Colonic mucosa (tissue), 4 donors: ENCODE measurements at places on chromosomes 11 and 22.

- no peaks in the 10 kb centered on the region for H3K27me3 ChIP-seq
- no peak overlapping the region for H3K27ac ChIP-seq
- peaks cover 53% of the 10 kb centered on the region for H3K36me3 ChIP-seq
- no peak for DNase-seq
Observed at GRCh38 chr22:41656556-41656955, 32.1 kb downstream of the SNU13 start.

GRCh38 chr11:124470561-124471227, 25.2 kb upstream of the OR8B8 start:
- no peaks in the 10 kb centered on the region for H3K27me3 ChIP-seq
- no peak for DNase-seq
- no peaks in the 10 kb centered on the region for H3K4me1 ChIP-seq
- no peaks in the 10 kb centered on the region for H3K36me3 ChIP-seq

GRCh38 chr22:37229805-37230672, 14.0 kb downstream of the RAC2 start:
- peak overlapping the region; percentile 69 for H3K27ac ChIP-seq
- no peaks in the 10 kb centered on the region for H3K27me3 ChIP-seq
- no peaks in the 10 kb centered on the region for H3K36me3 ChIP-seq
- no peaks in the 10 kb centered on the region for H3K4me1 ChIP-seq
- peak; percentile 58 for DNase-seq
- H3K4me3 ChIP-seq = no peak overlapping the region

GRCh38 chr11:123760894-123761293, 6.6 kb upstream of the OR6X1 start:
- DNase-seq = no peak
- H3K27ac ChIP-seq = no peak overlapping the region
- H3K4me1 ChIP-seq = no peaks in the 10 kb centered on the region
- H3K36me3 ChIP-seq = no peaks in the 10 kb centered on the region
- no peak overlapping the region for H3K4me3 ChIP-seq

- no peaks in the 10 kb centered on the region for H3K36me3 ChIP-seq
- H3K4me3 ChIP-seq = no peak overlapping the region
Observed at GRCh38 chr11:13028322-13028721, 19.2 kb downstream of the RASSF10 start.

DNA sequence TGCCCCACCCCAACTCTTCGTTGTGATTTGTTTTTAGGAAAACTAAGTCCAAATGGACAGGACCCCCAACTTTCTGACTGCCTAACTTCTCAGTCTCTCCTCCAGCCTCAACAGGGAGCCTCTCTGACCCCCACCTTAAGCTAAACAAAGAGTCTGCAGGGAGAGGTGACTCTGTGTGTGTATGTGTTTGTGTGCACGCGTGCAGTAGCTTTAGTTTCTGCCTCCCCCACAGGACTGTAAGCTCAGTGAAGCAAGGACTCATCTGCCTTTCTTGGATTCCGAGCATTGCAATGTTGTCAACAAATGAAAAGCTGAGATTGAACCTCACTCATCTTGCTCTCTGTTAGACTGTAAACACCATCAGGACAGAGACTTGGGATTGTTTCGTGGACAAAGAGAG, 7.9 kb downstream of the SNAP29 start:
- H3K4me1 ChIP-seq = peaks cover 17% of the 10 kb centered on the region
- no peaks in the 10 kb centered on the region for H3K27me3 ChIP-seq

- no peak overlapping the region for H3K27ac ChIP-seq
- no peaks in the 10 kb centered on the region for H3K27me3 ChIP-seq
- no peaks in the 10 kb centered on the region for H3K4me1 ChIP-seq
- H3K36me3 ChIP-seq = no peaks in the 10 kb centered on the region
- no peak for DNase-seq
Observed at GRCh38 chr11:88017666-88018065, 157.6 kb downstream of the RAB38 start.

GRCh38 chr11:69245491-69246345, 48.2 kb upstream of the MYEOV start:
- no peak overlapping the region for H3K27ac ChIP-seq
- no peaks in the 10 kb centered on the region for H3K4me1 ChIP-seq
- no peaks in the 10 kb centered on the region for H3K36me3 ChIP-seq
- DNase-seq = peak; percentile 13
- H3K4me3 ChIP-seq = no peak overlapping the region

GRCh38 chr22:44211256-44211945, 30.7 kb downstream of the PARVG start:
- no peak for DNase-seq
- no peak overlapping the region for H3K27ac ChIP-seq
- H3K36me3 ChIP-seq = no peaks in the 10 kb centered on the region
- H3K4me1 ChIP-seq = no peaks in the 10 kb centered on the region
- no peak overlapping the region for H3K4me3 ChIP-seq
- no peaks in the 10 kb centered on the region for H3K27me3 ChIP-seq

GRCh38 chr22:48054596-48054995, 1292.1 kb downstream of the TBC1D22A start:
- no peaks in the 10 kb centered on the region for H3K36me3 ChIP-seq
- DNase-seq = no peak
- H3K4me1 ChIP-seq = no peaks in the 10 kb centered on the region
- H3K4me3 ChIP-seq = no peak overlapping the region
- no peak overlapping the region for H3K27ac ChIP-seq

DNA sequence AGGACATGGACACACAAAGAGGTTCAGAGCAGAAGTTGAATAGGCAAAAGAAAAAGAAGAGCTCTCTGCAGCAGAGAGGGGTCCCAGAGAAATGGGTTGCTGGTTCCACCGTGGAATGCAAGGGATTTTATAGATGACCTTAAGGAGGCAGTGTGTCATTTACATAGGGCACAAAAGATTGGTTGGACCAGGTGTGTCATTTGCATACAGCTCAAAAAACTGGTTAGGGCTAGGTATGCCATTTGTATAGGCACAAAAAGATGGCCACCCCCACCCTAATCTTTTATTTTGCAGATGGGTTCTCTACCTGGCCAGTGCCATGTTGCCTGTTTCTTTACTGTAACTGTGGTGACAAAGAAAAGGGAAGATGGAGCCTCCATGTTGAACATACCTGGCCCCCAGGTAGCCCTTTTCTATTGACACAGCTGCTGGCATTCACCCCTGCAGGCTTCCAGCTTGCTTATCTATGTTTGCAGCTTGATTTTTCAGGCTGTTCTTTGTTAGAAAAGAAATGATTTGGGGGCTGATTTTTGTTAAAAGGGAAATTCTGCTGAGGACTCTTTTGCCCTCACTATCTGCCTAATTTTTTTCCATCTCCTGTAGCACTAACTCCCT, 3.1 kb upstream of the CAVIN3 start:
- H3K4me1 ChIP-seq = no peaks in the 10 kb centered on the region
- DNase-seq = no peak
- H3K27ac ChIP-seq = no peak overlapping the region
- H3K27me3 ChIP-seq = no peaks in the 10 kb centered on the region
- no peaks in the 10 kb centered on the region for H3K36me3 ChIP-seq

DNA sequence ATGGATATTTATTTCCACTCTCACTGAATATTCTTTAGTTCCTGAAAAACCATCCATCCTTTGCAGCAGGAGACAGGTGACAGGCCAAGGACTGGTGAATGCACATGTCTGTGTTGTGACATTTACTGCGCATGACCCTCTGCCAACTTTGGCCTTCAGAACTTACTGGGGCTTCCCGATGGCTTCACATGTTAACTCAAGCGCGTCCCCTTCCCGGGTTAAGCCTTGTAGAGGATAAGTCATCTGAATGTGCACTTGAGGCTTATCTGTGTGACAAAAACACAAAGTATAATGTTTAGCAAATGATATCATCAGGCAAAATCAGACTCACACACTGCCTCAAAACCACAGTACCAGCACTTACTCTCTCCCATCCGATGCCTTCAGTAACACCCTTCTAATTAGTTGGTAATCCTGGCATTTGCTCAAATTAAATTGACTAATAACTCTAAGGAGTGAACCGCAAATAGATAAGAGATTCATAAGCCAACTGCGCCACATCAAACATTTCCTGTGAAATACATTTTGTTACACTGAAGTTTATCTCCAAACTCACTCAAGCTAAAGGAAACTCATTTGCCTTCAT, 286.4 kb downstream of the CADM1 start:
- no peaks in the 10 kb centered on the region for H3K36me3 ChIP-seq
- no peak overlapping the region for H3K4me3 ChIP-seq
- no peak for DNase-seq
- no peaks in the 10 kb centered on the region for H3K4me1 ChIP-seq

- H3K4me1 ChIP-seq = no peaks in the 10 kb centered on the region
- DNase-seq = no peak
- H3K36me3 ChIP-seq = no peaks in the 10 kb centered on the region
- H3K27me3 ChIP-seq = no peaks in the 10 kb centered on the region
Observed at GRCh38 chr11:128593281-128593680, 5.9 kb upstream of the ETS1 start.

DNA sequence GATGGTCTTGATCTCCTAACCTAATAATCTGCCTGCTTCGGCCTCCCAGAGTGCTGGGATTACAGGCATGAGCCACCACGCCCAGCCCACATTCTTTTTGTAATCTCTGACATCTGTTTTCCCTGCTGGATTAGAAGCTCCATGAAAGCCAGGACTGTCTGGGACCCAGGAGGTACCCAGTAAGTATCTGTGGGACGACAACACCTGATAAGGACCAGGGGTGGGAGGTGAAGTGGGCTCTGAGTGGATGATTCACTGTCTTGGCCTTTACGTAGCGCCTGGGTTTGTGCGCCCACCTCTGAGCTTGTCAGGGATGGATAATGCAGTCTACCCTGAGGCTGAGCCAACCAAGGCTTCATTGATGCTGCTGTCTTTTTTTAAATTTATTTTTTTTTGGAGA, 118.8 kb downstream of the ABTB2 start:
- no peaks in the 10 kb centered on the region for H3K4me1 ChIP-seq
- H3K27me3 ChIP-seq = no peaks in the 10 kb centered on the region
- no peak for DNase-seq
- no peak overlapping the region for H3K27ac ChIP-seq
- no peak overlapping the region for H3K4me3 ChIP-seq

DNA sequence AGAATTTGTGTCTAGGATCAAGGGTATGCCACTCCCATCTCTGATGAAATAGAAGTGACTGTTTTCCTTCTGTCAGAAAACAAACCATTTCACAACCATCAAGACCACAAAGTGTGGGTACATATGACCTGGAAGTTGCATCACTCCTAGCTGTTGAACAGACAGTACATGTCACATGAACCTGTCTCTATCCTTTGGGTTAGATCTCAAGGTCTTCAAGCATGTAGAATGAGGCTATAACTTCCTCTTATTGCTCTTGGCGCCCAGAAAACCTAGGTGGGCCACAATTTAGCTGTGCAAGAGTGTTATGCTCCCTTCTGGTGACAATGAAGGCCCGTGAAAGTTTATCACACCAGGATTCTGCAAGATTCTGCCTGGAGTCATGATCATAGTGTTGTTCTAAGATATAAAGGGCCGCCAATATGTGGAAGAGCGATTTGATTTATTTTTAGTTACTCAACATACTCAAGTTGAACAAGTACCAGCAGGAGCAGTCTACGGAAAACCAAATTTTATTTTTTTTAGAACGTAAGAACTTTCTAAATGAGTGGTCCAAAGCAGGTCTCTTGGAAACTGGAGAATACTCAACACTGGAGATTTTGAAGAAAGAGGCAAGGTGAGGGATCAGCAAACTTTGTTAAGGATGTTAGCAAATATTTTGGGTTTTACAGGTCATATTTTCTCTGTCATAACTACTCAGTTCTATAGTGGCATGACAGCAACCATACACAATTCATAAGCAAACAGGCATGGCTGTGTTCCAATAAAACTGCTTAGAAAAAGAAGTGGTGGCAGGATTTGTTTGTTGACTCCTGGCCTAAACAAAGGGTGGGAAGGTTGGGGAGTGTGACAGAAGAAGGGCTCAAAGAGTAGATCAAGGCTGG, 101.8 kb downstream of the USP35 start:
- H3K4me3 ChIP-seq = no peak overlapping the region
- no peaks in the 10 kb centered on the region for H3K27me3 ChIP-seq
- no peak overlapping the region for H3K27ac ChIP-seq
- no peaks in the 10 kb centered on the region for H3K4me1 ChIP-seq
- no peak for DNase-seq

- H3K36me3 ChIP-seq = no peaks in the 10 kb centered on the region
- no peaks in the 10 kb centered on the region for H3K4me1 ChIP-seq
Observed at GRCh38 chr11:85902353-85902752, 47.2 kb downstream of the CCDC83 start.

DNA sequence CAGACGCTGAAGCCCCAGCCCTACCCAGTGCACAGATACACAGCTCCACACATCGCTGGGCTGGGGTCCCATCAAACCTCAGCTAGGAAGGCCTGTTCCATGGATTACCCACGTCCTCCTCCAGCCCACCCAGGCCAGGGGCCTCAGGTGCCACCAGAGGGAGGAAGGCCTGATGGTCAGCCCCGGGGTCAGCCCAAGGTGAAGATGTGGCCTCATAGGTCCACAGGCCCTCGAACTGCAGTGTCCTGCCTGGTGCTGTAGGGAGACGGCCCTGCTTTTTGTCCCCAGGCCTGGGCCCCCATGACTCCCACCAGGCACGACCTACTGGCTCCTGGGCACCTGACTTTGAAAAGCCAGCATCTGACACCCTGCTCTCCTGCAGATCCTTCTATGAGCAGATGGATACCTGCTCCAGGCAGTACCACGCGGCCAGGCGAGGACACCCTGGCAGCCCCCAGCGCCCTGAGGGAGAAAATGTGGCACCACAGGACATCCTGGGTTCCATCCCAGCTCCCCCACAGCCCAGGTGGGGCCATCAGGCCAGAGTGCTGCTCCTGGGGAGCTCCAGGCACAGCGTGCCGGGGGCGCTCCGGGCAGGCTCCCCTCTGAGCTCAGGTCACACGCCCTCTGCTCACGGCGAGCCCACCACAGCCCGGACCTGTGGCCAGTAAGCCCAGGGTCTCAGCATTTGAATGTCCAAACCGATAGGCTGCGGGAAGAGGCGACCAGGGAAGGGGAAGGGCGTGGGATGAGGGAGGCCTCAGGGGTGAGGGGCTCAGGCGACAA, 15.8 kb upstream of the MOB2 start:
- no peak overlapping the region for H3K4me3 ChIP-seq
- H3K27me3 ChIP-seq = no peaks in the 10 kb centered on the region
- no peak for DNase-seq

DNA sequence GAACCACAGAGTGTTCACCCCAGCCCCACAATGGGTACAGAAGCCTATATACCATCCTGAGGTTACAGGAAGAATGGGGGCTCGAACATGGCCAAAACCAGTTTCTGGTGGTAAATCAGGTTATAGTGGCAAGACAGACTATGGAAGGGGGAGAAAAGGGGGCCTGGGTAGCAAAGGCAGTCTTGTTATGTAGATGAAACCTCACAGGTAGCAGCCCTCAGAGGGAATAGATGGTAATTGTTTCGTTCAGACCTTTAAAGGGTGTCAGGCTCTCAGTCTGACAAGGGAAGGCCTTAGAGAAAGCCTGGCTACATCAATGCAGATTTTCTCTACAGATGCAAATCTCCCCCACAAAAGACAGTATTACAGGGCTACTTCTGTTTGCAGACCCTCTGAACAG, 3.4 kb downstream of the CAPN1 start:
- H3K4me3 ChIP-seq = no peak overlapping the region
- H3K36me3 ChIP-seq = peaks cover 18% of the 10 kb centered on the region
- H3K27ac ChIP-seq = no peak overlapping the region
- H3K27me3 ChIP-seq = no peaks in the 10 kb centered on the region

GRCh38 chr11:1472180-1473005, 14.2 kb downstream of the MOB2 start:
- no peak overlapping the region for H3K27ac ChIP-seq
- H3K4me1 ChIP-seq = no peaks in the 10 kb centered on the region
- H3K4me3 ChIP-seq = no peak overlapping the region
